ENCODE measurements at places on chromosomes 12 and 14.
A peak's percentile ranks its signal among the peaks of the same experiment; 100 is the strongest.

GRCh38 chr14:86491743-86492142, 961.8 kb downstream of the FLRT2 start:
- no peak for DNase-seq

DNA sequence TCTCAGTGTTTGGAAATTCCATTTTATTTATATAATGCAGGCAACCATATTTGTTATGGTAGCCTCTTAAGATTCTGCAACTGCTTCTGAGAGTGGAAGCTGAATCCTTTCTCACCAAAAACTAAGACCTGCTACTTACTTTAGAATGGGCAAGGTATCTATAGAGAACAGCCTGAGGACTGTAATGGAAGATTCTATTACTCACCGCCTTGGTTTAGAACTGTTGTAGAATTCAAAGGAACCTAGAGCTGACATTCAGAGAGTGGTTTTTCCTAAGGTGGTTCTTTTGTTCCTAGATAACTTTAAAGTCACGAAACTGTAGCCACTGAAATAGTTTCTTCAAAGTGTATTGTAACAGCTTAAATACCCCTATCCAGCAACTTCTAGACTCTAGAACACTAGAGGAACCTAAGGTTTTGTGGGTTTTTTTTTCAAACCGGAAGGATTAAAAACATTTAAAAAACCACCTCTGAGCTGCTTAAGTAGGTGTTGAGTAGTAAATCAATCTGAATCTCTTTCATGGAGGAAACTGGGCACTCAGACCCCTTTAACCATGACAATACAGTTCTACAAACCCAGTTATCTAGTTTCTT, 4.2 kb downstream of the TDP1 start:
- DNase-seq: no peak

GRCh38 chr14:93094121-93094918, 21.4 kb downstream of the ITPK1 start:
- DNase-seq: no peak

GRCh38 chr12:114834621-114835020, 150.6 kb upstream of the TBX3 start:
- no peak for DNase-seq

- DNase-seq: no peak
Measured at GRCh38 chr14:36229262-36229661, 52.7 kb upstream of the PTCSC3 start.

DNA sequence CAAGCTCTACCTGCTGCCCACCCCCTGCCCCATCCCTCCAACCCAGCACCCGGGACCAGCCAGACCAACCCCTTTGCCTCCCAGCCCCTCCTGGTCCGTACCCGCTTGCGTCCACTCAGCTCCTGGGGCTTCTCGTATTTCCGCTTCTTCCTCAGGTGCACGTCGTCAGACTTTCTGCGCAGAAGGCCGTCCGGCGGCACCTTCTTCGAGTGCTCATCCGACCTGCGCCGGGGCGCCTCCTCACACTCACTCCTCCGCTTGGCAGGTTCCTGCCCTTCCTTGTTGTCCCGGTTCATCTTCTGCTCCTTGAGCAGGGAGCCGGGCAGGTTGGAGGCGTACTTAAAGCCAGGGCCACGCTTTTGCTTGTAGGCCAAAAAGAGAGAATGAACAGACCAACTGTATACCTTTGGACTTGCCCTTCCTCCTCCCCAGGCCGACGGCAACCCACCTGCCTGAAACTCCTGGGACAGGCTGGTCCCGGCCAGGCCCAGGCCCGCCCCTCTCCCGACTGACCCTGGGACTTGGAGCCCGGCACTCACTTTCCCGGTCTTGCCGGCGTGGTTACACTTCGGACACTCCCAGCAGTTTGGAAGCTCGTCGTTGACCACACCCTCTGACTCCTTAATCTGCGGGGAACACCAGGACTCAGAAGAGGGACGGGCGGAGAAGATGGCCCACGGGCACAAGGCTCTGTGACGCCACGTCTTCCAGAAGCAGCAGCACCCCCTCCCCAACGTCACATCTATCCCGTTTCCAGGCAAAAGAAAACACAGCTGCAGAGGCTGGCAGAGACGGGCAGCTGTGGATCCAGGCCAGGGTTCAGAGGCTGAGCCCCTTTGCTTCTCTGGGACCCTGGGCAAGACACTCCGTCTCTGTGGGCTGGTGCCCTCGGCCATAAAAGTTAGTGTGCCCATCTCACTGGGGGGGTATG, 44.3 kb downstream of the RNF34 start:
- DNase-seq: no peak

GRCh38 chr12:16789204-16789790, 183.3 kb upstream of the LMO3 start:
- no peak for DNase-seq

GRCh38 chr12:48413388-48413787, 59.0 kb upstream of the ANP32D start:
- DNase-seq: no peak

DNA sequence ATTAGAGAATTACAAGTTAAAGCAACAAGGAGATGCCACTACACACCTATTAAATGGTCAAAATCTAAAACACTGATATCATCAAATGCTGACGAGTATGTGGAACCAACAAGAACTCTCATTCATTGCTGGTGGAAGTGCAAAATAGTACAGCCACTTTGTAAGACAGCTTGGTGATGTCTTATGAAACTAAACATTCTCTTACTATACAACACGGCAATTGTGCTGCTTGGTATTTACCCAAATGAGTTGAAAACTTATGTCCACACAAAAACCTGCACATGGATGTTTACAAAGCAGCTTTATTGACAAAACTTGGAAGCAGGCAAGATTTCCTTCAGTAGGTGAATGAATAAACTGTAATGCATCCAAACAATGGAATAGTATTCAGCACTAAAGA, 3.2 kb downstream of the TMBIM4 start:
- DNase-seq: no peak

GRCh38 chr14:58426670-58427280, 556 bp downstream of the TIMM9 start:
- DNase-seq: no peak

- peak; percentile 35 for DNase-seq
Measured at GRCh38 chr14:91154851-91155625, 41.2 kb downstream of the DGLUCY start.

DNA sequence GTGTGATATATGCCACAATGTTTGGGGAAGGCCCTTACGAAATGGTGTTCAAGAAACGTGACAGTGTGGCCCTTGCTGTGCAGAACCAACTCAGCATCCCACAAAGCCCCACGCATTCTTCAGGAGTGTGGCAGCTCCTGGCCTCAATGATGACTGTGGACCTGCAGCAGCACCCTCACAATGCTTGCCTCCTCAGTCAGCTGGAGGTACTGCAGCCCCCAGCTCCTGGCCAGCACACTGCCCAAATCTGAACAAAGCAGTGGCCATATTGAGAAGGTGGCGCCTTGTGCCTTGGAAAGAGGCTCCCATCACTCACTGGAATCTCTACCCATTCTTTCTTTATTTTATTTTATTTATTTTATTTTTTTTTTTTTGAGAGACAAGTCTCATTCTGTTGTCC, 10.4 kb downstream of the POLE2 start:
- no peak for DNase-seq

- DNase-seq: no peak
Measured at GRCh38 chr14:54186821-54187763, 209.7 kb upstream of the CDKN3 start.

GRCh38 chr12:123269896-123270213, 1.8 kb downstream of the CDK2AP1 start:
- no peak for DNase-seq

GRCh38 chr12:65958456-65958855, 134.2 kb downstream of the HMGA2 start:
- no peak for DNase-seq

- DNase-seq: no peak
Measured at GRCh38 chr14:40074169-40074568, 641.9 kb upstream of the FBXO33 start.

- DNase-seq: no peak
Measured at GRCh38 chr12:82300611-82301010, 57.6 kb downstream of the CCDC59 start.

DNA sequence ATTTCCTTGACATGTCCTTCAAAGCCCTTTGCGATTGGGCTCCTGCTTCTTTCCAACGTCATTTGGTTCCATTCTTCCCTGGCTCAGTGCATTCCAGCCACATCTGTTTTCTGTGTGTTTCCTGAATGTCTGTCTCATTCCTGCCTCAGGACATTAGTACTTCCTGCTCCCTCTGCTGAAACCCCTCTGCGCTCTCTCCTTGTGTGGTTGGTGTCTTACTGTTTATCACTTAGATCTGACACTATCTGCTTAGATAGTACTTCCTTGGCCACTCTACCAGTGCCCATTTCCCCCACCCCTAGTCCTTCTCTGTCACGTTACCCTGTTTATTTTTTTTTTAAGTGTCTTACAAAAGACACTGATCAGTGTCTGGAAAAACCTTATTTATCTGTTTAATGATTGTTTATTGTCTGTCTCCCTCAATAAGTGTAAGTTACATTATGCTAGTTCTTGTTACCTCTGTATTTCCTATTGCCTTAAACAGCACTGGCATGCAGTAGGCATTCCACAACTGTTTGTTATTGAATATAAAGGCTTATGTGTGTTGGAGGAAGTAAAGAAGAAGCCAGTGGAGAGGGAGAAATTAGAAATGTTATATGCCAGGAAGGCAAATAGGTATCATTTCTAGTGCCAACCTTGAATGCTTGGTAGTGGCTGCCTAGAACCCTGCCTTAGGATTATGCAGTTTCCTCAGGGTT, 21.5 kb downstream of the DYRK2 start:
- DNase-seq: no peak

- DNase-seq: no peak
Measured at GRCh38 chr14:23573384-23574015, 5.1 kb downstream of the JPH4 start.

DNA sequence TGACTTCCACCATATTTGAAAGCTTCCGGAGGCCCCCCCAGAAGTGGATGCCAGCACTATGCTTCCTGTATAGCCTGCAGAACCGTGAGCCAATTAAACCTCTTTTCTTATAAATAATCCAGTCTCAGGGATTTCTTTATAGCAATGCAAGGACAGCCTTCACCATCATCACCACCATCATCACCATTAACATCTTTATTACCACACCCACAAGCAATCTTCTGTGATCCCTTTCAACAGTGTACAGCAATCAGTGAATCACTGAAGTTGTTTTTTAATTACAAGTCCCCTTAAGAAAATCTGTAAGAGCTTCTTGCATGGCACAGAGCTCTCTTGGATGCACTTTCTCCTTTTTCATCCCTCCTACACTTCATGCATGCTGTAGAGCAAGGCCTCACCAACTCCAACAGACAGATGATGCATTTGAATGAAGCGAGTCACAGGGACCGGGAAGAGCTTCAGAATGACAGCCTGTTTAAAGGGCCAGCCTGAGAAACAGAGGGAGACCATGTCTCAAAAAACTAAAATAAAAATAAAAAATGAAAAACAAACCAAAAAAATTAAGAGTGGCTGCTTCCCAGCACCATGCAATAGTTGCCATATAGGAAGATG, 83.6 kb upstream of the VASH1 start:
- no peak for DNase-seq

DNA sequence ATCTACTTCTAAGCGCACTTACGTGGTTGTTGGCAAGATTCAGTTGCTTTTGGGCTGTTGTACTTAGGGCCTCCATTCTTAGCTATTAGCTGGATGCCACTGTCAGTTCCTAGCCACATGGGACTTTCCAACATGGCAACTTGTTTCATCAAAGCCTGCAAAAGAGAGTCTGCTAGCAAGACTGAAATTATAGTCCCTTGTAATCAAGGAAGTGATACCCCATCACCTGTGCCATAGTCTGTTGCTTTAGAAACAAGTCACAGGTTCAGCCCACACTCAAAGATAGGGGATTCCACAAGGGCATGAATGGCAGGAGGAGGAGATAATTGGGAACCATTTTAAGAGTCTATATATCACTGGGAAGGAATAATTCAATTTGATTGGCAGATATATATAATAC, 27.1 kb upstream of the SLC17A8 start:
- no peak for DNase-seq

GRCh38 chr12:96257550-96258103, 63.5 kb downstream of the ELK3 start:
- DNase-seq: no peak

DNA sequence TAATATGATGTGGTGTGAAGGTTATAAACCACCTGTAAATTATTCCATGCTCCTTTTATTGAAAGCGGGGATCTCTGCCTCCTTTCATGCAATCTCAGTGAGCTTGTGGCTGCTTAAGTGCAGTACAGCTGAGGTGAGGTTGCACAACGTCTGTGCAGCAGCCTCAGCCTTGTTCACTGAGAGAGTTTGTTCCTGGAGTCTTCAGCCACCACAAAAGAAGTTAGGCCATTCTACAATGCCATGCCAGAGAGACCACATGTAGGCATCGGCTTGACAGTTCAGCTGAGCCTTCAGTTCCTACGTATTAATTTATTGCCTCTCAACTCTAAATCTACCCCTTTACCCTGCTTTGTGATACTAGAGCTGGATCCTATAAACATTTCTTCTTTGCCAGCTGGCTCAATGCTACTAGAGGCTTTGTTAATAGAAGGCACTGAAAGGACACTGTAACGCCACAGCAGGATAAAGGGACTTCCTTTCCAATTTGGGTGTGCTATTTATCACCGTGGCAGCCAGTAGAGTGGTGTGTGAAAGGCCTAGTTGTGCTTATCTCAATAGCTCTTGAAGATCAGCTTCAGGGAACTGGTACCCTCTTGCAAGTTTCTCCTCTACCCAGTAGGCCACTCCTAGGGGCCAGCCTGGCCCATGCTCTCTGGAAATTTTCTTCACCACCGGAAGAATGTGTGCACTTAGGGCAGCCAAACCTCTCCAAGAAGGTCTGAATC, 337.7 kb downstream of the IPO8 start:
- no peak for DNase-seq

- DNase-seq: no peak
Measured at GRCh38 chr12:105331805-105332251, 1.3 kb downstream of the C12orf75 start.

DNA sequence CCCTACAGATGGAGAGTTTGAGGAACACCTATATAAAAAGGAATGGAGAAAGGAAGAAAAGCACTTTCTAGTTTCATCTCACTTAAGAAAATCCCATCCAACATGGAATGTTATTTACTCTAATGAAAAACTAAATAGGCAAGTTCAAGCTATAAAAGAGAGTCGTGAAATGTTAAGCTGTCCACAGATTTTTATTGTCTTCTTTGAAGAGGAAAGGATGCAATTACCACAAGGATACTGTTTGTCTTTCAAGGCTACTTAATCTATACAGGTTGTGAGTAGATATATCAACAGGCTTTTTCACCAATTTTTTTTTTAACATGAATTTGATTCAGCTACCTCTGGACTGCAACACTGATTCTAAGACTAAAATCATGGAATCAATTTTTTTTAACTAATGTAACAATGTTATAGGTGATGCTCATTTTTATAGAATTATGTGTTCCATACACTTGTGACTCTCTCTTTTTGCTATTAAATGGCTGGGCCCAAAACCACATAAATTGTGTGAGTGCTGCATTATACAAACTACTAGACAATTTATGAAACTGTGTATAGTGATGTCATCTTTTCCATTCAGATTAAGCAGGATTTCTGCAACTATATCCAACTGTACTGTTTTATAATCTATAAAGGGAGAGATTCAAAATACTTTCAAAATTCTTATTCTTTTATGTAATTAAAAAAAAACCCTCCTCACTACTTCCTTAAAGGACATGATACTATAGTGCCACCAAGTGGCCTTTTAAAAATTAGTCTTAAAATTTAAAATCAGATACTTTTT, 26.8 kb upstream of the BMAL2 start:
- peak; percentile 66 for DNase-seq
